ENCODE measurements at places on chromosomes 2 and 18.

GRCh38 chr18:13797157-13797611 lies 26.8 kb upstream of the MC5R start:
- no peak for DNase-seq

- no peak for DNase-seq
These were observed 81.4 kb upstream of the CABLES1 start for GRCh38 chr18:23053776-23054457.

- DNase-seq: no peak
These were observed 87.3 kb downstream of the ACAA2 start for GRCh38 chr18:49725809-49726674.

- no peak for DNase-seq
These were observed 45.1 kb downstream of the DPYSL5 start for GRCh38 chr2:26892922-26893524.

GRCh38 chr2:134290358-134290757 lies 36.5 kb downstream of the MGAT5 start:
- no peak for DNase-seq

DNA sequence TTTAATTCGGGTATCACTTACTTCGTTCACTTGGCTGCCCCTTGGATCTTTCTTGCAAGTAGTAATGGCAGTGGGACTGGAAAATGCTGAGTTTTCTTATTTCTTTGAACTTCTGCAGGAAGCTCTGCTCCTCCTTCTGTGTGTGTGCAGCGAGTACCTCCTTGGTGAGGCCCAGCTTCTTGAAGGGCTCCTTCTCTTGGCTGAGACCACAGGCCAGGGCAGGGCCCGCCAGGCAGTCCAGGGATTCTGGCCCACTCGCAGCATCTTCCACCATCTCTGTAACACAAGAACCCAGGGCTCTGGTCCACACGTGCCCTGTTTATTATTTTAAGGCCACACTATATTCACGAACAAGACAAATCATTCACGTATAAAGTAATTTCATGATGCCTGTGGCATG lies 15.8 kb upstream of the HES6 start:
- no peak for DNase-seq

DNA sequence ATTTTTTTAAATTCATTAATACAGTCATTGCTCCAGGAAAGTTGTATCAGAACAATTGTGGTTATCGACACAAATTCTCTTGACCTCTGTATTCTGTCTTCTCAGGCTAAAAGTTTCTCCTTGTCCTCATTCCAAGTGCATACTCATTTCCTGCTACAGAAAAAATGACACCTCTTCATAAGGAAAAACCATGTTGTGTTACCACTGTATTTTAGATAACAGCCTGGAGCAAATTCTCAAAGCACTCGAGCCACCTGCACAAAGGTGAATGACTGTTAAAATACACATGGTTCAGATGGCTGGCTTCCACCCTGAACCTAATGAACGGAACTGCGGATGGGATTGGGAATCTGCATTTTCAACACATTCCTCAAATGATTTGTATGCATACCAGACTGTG lies 586.5 kb downstream of the EPHA4 start:
- DNase-seq: no peak

DNA sequence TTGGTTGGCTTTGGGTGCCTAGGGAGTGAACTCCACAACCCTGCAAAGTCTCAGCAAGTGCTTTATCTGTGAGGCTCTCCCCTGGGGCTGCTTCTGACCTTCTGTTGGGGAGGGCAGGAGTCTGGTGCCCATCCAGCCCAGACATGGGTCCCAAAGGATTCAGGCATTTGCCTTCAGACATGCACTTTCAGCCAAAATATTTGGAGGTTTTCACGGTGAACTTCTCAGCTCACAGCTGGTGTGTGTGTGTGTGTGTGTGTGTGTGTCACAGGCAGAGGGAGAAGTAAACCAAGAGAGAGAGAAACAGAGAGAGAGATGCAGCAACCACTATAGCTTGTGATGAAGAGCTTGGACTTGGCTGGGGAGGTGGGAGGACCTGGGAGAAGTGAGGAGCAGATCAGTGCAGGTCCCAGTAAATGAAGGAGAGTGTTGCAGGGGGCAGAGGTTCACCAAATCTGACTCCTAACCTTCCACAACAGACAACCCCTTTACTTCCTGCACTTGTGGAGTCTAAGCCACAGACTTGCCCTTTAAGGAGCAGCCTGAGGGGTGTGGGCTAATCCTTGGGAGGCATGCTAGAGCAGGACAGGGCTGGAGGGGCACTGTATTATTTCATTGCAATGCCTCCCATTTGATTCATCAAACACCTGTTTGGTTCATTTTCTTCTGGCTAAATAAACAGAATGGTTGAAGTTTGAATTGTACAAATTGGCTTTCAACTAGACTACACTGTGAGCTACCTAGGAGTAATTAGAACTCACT lies 14.1 kb downstream of the SLC9A4 start:
- DNase-seq: no peak

GRCh38 chr2:85278361-85278760 lies 49.4 kb downstream of the TGOLN2 start:
- no peak for DNase-seq

- DNase-seq: no peak
These were observed 19.7 kb downstream of the EIF5B start for GRCh38 chr2:99356853-99357252.

- DNase-seq: no peak
These were observed 125.3 kb upstream of the ZEB2 start for GRCh38 chr2:144645083-144645778.

DNA sequence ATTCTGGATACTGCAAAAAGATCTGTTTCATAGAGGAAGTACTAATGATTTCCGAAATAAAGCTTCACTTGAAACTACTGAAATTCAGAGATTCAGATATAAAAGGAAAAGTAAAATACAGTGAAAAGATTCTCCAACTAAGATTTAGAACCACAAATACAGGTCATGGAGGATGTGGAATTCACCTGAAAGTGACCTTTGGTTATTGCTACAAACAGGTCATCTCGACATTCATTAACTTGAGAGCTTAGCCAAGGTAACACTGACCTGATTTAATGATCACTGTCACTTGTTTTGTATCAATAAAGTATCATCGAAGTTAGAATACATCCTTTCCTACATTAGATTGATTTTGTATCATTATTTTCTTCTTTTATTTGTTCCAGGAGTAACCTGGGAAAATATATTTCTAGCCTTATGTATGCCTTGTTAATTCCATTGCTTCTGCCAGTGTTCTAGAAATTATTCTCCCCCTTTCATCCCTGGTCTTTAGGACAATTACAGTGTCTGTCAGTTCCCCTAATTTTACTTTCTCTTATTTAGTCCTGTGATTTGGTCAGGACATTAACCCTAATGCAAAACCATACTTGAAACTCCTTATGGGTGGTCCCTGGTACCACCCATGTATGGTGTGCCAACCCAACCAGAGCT lies 420.1 kb downstream of the LRP1B start:
- no peak for DNase-seq

GRCh38 chr2:65604246-65604645 lies 171.8 kb upstream of the SPRED2 start:
- no peak for DNase-seq

DNA sequence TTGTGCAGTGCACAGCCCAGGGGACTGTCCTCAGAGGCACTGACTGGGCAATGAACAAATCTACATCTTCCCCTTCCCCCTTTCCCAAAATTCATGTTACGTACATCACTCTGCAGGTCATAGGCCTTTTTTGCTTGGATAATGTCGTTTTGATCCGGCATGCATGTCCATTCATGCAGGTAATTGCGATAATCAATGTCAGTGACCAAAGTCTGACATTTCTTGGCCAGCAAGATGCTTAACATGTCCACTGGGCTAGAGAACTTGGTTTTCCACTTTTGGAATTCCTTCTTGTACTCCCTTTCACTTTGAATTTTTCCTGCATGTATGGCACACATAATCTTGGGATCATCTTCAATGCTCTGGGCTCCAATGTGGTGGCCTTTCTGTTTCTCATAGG lies 124.6 kb downstream of the NEB start:
- DNase-seq: no peak

GRCh38 chr2:126838716-126838985 lies 60.0 kb upstream of the TEX51 start:
- DNase-seq: no peak

DNA sequence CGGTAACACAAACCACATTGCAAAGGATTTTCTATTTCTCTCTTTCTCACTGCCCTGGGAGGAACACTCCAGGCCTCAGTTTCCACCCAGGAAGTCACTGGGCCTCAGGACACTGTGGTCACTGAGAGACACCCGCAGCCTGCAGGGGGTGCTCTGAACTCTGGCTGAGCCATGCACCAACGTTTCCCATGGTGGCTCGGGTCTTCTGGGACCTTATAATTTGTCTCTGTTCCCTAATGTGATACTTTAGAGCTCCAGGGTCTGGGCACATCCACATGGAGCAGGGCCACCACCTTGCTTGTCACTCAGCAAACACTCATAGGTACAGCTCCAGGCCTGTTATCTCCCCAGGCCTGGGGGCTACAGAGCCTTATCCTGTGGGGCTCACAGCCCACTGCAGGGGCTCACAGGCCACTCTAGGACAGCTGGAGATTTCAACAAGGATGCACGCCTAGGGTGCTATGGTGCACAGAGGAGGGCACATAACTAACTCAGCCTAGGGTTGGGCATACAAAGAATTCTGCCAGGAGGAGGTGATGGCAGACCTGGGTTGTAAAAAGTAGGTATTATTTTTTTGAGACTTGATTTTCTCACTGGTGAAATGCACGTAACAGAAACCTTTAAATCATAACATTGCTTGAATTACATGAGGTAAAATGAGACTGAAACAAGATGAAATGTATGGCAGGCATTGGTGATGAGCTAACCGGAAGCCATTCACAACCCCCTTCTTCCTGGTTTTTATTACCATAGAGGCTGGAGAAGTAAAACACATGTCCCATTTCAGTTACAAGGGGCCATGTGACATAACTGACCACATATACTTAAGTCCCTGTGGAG lies 3.0 kb upstream of the HS1BP3 start:
- DNase-seq: no peak
